ENCODE measurements at places on chromosomes 12 and 14.

- DNase-seq: no peak
Observed at GRCh38 chr12:41269056-41269455, 80.9 kb downstream of the PDZRN4 start.

GRCh38 chr12:128818065-128819022 lies 5.4 kb downstream of the SLC15A4 start:
- no peak for DNase-seq

GRCh38 chr12:102527171-102527720 lies 46.9 kb upstream of the IGF1 start:
- DNase-seq: no peak

- DNase-seq: no peak
Observed at GRCh38 chr14:36672095-36672494, 10.4 kb downstream of the PAX9 start.

DNA sequence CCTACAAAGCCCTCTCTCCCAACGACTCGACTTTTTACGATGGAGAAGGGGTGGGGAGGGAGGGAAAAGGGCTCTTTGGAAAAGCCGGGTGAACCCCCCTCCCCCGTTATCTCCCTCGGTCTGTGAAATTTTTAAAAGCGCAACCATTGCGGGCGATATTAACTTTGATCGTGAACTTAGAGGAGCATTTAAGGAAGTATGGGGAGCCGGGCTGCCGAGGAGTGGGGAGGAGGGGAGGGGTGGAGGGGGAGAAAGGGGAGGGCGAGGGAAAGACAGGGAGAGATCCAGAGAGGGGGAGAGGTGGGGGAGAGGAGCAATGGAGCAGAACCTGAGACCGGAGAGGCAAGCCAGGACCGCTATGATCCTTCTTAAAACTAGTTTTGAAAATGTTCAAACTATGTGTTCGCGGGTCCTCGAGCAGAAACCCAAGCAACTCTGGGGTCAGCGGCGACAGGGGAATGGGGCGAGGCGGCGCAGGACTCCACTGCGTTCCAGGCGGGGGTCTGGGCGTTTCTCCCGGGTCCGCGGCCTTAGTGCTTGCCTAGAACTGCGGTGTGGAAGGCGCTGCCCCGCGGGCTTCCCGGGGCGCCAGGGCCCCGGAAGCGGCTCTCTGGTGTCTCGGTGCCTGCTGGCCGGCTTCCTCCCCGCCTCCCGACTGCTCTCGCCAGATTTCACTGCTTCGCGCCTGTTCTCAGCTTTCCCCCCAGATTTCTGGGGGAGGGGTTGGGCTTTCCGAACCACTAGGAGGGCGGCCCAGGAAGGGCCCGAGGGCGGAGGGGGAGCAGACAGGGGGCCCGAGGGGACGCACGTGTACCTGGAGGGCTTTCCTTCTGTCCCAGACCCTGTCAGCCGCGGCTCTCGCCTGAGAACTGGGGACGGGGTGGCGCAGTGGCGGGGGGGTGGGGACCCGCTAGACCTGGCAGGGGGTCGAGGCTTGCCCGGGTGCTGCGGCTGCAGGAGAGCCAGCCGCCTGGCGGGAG lies at the start of gene HOTAIR:
TSS of gene HOTAIR (minus strand) at position 871 of the 980 bp plus-strand sequence.
- peak; percentile 21 for DNase-seq

- no peak for DNase-seq
Observed at GRCh38 chr14:49427117-49427516, 159.1 kb downstream of the RPS29 start.

DNA sequence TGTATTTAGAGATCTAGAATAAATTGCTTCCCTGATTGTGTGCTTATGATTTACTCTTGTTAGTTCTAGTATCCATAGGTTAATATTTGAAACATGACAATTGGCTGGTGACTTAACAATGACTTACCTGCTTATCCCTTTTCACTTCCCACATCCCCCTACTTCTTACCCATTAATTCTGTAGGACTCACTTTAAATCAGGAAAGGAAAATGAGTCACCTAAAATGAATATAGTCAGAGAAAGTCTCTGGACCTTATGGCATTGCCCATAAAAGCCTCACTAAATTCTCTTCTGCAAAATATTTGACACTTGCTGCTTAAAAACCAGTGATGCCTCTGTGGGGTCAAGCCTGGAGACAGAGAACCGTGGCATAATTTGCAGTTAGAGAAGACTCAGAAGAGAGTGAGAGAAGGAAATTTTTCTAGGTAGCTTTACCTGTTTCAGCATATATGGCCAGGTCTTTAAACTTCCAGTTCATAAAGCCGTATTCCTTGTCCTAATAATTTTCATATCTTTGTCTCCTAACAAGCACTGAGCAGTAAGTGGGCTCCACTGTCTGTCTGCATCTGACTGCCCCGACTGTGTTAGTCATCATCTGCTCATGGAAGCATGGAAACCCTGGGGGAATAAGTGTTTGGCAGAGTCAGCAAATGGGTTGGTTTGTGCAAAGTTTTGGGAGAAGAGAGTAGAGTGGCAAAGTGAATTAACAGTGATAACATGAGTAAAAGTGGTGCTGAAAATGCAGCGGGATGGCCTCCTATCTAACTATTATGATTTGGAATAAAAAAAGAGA lies 294.4 kb downstream of the AKAP6 start:
- DNase-seq: no peak

GRCh38 chr12:111448846-111449790 lies 43.4 kb downstream of the SH2B3 start:
- no peak for DNase-seq

GRCh38 chr12:46678426-46678825 lies 147.4 kb downstream of the SLC38A4 start:
- no peak for DNase-seq

- DNase-seq: no peak
Observed at GRCh38 chr12:50517421-50518048, 12.8 kb downstream of the DIP2B start.

DNA sequence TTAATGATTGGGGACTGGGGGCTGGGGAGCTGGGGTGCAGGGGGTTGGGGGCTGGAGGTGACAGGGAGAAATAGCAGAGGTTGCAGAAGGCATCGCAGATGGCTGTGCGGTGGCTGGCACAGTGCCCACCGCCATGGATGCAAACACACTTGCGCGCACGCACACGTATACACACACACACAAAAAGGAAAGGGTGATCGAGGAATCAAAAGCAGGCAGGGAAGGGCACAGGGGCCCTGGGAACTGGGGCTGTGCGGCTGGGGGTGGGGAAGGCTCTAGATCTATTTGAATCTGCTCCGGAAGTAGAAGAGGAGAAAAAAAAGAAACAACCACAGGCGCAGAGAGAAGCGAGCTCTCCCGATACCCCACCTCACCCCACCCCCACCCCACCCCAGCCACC lies 39.4 kb downstream of the ZFHX2 start:
- DNase-seq: no peak

- no peak for DNase-seq
Observed at GRCh38 chr14:34766606-34767005, 52.2 kb upstream of the CFL2 start.

- DNase-seq: no peak
Observed at GRCh38 chr12:85531341-85531740, 251.3 kb downstream of the ALX1 start.

DNA sequence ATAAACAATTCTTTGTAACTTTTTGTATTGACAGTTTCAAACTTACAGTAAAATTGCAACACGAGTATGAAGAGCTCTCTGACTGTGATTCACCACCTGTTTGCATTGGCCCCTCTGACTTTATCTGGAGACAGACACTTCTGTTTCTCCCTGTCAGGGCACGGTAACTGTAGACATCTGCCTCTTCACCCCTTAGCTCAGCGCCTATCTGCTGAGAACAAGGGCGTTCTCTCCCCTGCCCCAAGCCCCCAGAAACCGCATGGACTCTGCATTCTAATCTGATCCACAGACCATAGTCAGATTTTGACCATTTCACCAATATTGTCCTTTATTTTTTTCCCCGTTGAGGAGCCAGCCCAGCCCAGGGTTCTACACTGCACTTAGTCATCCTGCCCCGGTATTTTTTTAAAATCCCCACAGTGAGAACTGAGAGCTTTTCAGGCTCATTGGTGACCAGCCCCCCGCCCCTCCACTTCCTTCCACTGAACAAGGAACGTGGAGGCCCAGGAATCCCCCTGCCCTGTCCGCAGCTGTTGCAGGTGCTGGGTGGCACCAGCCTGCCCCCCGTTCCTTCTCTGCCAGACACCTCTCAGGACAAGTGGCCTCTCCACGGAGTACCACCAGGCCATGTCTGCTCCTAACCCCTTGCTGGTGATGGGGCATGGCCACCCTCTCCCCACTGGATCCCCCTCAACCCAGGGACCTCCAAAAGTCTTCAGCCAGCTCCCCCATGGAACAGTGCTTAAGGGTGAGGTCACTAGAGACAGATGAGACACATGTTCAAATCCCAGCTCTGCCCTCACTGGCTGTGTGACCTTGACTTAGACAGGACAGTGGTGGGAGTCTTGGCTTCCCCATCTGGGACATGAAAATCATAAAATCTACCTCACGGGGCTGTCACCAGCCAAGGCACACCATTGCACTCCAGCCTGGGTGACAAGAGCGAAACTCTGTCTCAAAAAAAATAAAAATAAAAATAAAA lies 11.2 kb downstream of the RHOF start:
- no peak for DNase-seq

GRCh38 chr12:81252228-81252627 lies 174.3 kb downstream of the ACSS3 start:
- DNase-seq: no peak

- no peak for DNase-seq
Observed at GRCh38 chr12:9143929-9144729, 28.4 kb upstream of the A2M start.

GRCh38 chr14:100834794-100835547 lies 9.1 kb downstream of the MEG3 start:
- no peak for DNase-seq

DNA sequence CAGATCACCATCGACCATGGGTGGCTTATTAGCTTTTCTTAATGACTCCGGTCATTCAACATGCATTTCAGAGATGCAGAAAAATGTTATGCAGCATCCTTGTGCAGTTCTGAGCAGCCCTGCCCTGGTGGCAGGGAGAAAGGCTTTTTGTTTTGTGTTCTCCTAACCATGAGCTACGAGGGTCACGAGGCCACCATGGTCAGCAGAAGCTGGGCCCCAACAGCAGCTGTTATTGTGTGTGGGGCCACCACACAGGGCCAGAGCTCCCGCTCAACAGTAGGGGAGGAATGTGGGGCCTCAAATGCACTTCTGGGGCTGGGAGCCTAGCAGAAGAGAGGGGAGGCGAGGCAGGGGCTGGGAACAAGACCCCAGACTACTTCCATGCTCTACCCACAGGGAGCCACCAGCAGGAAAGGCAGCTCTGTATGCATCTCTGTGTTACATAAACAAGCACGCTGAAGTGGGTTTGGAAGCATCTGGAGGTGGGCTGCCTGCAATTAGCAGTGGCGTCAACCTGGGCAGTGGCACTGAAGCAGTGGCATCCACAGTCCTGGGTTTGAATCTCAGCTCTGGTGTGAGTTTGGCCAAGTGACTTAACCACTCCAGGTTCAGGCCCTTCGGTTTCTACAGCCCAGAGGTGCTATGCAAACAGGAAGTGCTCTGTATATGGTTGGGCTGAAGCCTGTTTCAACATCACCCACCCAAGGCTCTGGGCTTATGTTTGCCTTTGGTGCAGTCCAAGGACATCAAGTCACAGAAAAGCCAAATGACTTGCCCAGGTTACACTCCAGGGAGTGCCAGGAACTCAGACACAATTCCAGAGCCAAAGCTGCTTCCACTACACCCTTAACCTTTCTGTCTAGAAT lies 16.3 kb downstream of the GLTP start:
- no peak for DNase-seq

DNA sequence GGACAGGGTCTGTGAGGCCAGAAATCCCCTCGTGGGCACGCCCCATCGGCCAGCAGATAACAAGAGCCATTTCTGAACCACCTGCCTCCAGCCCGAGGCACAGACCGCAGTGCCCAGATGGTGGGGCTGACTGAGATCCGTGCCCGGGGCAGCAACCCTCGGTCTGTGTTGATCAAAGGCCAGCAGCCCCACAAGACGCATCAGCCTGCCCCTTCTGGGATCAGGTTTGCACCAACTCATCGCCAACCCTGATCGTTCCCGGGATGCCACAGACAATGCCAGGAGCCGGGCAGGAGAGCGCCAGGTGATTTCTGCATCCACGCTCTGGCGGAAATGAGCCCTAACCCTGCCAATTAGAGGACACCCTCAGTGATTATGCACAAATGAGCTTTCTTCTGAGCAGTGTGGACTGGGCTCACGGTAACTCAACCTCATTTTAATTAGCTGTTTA lies 64.5 kb downstream of the TESC start:
- DNase-seq: no peak

DNA sequence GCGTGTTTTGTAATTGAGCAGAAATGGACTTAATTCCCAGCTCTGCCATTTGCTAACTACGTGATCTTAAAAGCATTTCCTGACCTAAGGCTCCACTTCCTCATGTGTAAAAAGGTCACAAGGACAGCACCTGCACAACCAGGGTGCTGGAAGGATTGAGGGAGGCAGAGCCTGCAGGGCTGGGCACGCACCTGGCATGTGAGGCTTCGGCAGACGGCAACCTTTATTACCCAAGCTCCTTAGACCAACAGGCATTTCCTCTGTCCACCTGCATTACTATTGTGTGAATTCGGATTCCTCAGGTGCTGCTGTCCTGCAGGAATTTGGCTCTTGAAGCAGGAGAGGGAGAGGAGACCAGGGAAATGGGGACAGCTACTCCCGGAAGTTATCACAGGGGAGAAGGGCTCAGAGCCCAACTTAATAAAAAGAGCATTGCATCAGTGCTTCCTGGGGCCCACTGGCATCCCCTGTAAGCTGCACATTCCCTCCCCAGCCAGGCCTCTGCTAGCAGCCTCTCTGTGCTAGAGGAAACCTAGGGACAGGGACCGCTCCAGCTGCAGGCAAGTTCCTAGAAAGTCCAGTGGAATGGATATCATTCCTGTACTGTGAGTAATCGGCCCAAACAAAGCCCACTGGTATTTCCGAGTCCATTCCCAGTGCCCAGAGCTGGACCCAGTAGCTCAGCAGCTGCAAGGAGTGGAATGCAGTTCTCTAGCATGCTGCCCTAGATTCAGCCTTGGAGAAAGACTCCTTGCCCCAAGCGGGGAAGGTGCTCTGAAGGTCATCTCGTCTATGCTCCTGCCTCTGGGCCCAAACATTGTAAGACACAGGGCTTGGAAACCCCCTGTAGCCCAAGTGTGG lies 157.1 kb upstream of the CCND2 start:
- no peak for DNase-seq

- no peak for DNase-seq
Observed at GRCh38 chr12:71627438-71628002, 36.1 kb downstream of the ZFC3H1 start.

GRCh38 chr12:63103494-63104131 lies 47.4 kb downstream of the AVPR1A start:
- no peak for DNase-seq

DNA sequence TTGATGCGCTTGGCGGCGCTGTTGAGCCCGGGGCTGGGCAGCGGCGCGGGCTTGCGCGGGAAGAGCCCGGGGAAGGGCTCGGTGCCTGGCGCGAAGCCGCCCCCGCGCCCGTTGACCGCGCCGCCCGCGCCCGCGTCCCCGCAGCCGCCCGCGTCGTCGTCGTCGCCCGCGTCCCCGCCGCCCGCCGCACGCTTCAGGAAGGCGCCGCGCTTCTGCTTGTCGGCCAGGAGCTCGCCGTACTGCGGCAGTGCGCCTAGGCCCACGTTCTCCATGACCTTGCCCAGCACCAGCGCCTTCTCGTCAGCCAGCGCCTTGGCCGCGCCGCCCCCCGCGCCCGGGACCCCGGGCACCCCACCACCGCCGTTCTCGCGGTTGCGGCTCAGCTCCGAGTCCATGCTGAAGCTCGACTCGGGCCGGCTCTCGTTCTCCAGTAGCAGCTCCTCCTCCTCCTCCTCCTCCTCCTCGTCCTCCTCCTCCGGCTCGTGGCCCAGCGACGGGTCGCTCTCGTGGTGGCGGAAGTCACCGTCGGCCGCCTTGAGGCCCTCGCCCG lies 97.2 kb downstream of the BCL11B start:
- no peak for DNase-seq

All from stimulated activated CD8-positive, alpha-beta memory T cell treated with anti-CD3 and anti-CD28 coated beads, Interleukin-15, amount 100 ng/mL, for 48 hours (primary cell).